ENCODE measurements at places on chromosomes 5 and 9.

DNA sequence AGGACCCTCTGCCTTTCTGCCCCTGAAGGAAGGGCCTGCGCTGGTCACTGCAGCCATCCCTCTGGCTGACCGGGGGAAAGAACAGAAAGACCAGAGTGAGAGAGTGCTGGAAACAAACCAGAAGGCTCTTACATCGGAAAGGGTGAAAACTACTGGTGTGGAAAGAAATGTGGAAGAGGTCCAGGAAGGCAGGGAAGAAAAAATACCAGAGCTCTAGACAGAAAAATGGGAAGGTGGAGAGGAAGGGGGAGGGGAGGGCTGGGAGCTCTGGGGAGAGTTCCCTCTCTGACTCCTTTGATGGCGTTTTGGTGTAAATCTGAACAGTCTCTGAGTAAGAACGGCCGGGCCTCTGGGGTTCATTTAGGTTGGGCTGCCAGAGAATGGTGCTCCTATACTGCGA is 47.7 kb downstream of the COL23A1 start:
- DNase-seq: no peak

GRCh38 chr5:96843140-96843539 is 33.2 kb upstream of the ERAP2 start:
- DNase-seq: no peak

- DNase-seq: no peak
Observed at GRCh38 chr9:5578018-5578697, 50.7 kb upstream of the RIC1 start.

GRCh38 chr9:27377811-27378456 is 81.0 kb upstream of the EQTN start:
- DNase-seq: no peak

- DNase-seq: no peak
Observed at GRCh38 chr5:124570285-124571035, 176.0 kb downstream of the ZNF608 start.

DNA sequence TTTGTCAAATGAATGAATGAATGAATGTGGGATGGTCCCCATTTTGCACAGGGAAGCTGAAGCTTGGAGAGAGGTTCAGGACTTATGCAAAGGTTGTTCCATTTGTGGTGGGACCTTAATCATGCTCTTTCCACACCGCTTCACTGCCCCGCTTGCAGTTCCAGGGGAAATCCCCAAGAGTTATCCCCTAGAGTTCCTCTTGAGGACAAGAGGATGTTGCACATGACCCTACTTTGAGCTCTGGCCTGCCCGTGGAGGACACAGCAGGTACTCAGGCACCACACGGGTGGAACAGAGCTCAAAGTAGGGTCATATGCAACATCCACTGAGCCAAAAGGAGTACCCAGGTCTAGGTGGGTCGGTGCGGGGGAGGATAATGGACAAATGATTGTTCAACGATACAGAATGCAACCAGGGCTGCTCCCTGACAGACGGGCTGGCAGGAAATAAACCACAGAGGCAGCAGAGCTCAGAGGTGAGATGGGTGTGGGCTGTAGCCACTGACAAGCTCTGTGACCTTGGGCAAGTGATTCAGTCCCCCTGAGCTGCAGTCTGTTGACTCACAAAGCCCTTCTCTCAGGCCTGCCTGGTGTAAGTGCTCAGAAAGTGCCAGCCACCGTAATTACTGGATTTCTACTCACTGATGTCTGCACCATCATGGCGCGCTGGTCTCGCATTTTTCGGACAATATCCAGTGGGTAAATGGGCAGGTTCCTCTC is 60.3 kb upstream of the EPB41L4B start:
- no peak for DNase-seq

DNA sequence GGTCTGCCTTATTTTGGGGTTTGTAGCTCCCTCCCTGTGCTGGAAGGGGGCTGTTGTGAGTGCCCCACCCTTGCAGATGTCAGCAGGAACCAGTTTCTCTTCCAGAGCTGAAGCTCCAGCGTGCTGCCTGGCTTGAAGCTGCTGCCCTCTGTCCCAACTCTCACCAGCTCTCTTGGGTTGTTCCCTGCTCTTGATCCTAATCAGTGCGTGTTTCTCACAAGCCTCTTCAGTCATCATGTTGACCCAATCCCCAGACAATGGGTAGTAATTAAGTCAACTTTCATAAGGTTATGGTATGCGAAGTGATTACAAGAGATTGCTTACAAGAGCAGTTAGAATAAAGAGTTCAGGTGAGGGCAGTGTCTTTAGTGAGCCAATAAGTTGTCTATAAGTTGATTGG is 57.0 kb downstream of the PDE8B start:
- no peak for DNase-seq

DNA sequence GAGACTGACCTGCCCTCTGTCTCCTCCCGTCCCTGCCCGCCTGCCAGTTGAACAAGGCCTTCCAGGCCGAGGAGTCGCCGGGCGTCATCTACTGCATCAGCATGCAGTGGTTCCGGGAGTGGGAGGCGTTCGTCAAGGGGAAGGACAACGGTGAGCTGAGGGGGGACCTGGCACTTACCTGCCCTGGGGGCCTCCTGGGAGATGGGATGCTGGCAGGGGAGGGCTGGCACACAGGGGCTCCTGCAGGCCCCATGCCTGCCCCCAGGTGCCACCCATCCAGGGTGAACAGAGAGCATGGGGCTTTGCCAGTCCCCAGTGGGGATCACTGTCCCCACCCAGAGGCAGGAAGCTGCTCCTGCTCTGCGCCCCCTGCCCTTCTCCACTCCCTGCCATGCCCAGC is 43.0 kb downstream of the USP20 start:
- no peak for DNase-seq

- no peak for DNase-seq
Observed at GRCh38 chr9:116174347-116174746, 20.8 kb downstream of the PAPPA start.

GRCh38 chr5:39720136-39720535 is 295.4 kb upstream of the DAB2 start:
- DNase-seq: no peak

- DNase-seq: no peak
Observed at GRCh38 chr9:2764353-2764752, 47.0 kb downstream of the KCNV2 start.

DNA sequence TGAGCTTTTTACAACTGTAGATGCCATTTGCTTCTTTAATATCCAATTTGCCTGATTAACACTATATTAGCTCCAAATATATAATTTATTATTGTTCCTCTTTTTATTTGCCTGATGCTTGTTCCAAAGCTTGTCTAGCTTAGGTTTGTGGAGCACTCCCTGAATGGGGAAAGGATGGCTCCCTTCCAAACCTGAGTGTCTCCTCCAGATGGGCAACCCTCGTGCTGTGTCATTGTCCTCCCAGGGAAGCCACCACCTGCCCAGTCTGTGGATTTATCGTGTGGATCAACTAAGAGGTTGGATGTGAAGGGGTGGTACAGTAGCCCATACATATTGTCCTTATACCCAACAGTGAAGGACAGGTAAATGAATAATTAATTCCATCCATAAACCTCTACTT is 404.9 kb downstream of the CDK5RAP2 start:
- no peak for DNase-seq

GRCh38 chr5:9170026-9170425 is 375.8 kb downstream of the SEMA5A start:
- DNase-seq: no peak

DNA sequence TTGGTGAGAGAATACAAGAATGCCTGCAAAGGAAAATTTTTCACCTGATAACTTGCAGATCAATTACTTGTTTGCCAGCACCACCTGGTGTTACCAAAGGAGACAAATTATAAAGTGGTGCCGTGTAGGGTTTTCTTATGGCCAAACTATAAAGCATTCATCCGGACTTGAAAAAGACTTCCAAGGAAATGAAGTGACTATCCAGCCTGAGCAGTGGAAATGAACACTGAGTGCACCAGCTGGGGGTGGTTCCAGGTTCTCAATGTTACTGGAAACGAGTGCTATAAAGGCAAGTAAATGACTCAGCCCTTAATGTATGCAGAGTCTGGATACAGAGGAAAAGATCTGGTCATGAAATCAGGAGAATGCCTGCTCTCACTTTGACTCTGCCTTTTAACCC is 113.1 kb downstream of the DNAH5 start:
- DNase-seq: no peak

DNA sequence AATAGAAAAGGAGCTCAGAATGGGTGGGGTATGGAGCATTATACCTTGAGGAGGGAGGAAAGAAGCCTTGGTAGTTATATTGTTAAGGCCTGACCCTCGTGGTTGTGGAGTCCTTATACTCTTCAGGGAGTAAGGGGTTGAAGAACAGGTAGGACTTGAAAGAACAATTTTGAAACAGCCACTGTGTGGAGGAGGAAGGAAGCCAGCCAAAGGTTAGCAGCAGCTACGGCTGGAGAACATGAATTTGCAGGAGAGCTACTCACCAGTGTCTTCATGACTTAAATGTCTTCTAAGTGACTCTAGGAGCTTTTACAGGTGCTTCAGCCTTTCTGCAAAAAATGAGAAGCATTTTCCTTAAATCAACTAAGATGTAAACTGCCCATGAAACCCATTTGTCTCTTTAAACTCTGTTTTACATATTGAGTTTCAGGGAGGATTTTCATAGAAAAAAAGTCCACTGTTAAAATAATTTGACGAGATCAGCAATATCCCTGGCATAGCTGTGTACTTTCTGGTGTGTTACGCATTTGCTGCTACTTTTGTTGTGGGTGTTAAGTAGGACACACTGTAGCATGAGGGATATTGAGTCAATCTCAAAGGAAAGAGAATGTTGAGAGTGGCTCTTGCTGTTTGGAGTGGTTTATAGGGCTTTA is 110.6 kb upstream of the ELL2 start:
- DNase-seq: no peak

All from sciatic nerve (tissue), 2 donors.